ENCODE measurements at places on chromosomes 16 and 17.

GRCh38 chr16:27994686-27995085 is 68.8 kb downstream of the GSG1L start:
- no peak for DNase-seq

GRCh38 chr16:88192601-88193000 is 190.2 kb upstream of the ZNF469 start:
- DNase-seq: no peak

- DNase-seq: no peak
These were observed 20.8 kb upstream of the LRRC37A3 start for GRCh38 chr17:64940055-64940454.

GRCh38 chr16:6837722-6838121 is 494.9 kb upstream of the RBFOX1 start:
- no peak for DNase-seq

GRCh38 chr16:554640-555365 is 5.4 kb upstream of the PRR35 start:
- DNase-seq: no peak

DNA sequence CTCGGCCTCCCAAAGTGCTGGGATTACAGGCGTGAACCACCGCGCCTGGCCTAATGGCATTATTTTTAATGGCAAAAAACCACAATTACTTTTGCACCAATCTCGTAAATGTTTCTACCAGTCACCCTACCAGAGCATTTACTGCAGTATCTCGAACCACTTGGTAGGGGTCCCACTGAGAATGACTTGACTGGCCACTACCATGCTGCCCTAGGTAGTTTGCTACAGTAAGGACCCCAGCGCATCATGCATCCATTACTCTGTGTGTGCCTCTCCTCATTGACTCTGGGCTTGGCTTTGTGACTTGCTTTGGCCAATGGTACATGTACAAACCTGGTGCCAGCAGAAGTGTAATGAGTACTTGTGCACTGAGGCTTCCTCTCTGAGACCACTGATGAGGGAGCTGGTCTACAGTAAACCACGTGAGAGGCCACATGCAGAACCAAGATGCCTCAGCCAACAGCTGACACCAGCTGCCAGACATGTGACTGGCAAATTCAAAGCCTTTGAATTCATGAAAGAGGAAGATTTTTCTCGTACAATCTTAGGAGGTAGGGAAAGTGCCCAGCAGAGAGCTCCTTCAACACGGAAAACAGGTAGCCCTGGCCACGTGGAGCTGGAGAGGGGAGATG is 421.7 kb upstream of the C16orf82 start:
- no peak for DNase-seq

All from right renal pelvis (tissue), 4 donors.